ENCODE measurements at places on chromosomes 5 and 9.

DNA sequence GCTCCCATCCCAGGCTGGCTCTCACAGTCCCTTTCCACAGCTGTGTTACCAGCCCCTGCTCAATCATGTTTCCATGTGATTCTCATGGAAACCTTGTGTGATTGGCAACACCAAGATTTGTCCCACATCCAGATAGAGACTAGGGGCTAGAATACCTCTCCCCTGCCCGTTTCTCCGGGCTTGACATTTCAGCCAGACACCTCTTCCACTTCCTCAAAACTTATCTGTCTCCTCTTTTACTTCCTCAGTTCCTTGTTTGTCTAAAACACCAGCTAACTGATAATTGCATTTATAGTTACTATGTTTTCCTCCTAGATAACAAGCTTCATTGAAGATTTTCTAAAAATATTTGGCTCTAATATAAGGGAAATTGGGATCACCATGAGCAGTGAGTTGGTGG is 16.6 kb upstream of the KCNMB1 start:
- no peak for DNase-seq

GRCh38 chr9:34996905-34997279 is 7.3 kb downstream of the DNAJB5 start:
- no peak for DNase-seq

DNA sequence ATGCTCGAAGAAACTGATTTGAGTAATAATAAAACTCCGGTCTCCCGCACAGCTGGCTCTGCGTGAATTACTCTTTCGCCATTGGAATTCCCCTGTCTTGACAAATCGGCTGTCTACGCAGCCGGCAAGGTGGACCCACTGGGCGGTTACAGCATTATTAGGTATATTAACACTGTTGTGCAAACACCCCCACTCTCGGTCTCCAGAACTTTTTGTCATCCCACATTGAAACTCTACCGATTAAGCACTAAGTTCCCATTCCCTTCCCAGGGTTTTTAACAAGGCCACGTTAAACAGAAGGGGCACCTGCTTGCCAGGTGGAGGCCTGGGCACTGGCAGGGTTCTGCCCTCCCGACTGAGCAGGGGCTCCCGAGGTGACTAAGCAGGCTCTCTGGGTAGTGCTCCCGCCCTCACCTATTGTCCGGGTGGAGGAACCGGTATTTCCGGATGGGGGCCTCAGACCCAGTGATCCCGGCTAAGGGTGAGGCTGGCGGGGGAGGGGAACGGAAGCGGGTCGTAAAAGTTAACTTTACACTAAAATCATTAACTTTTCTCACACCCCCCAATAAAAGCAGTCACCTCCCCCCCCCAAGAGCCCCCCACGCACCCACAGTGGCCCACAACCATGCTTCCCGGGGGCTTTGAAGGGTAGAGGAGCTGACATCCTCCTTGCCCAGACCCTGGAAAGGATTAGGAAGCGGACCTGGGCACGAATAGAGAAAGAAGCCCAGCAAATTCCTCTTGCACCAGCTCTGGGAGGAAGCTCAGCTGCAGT is 53.5 kb upstream of the TJP2 start:
- no peak for DNase-seq

- no peak for DNase-seq
Observed at GRCh38 chr5:175654807-175655206, 3.1 kb upstream of the HRH2 start.

GRCh38 chr5:29307478-29307877 is 1886.0 kb upstream of the CDH6 start:
- DNase-seq, result no peak

- DNase-seq, result no peak
Observed at GRCh38 chr5:137631453-137631852, 104.4 kb downstream of the KLHL3 start.
